ENCODE measurements at places on chromosomes 6 and 20.
A peak's percentile ranks its signal among the peaks of the same experiment; 100 is the strongest.

DNA sequence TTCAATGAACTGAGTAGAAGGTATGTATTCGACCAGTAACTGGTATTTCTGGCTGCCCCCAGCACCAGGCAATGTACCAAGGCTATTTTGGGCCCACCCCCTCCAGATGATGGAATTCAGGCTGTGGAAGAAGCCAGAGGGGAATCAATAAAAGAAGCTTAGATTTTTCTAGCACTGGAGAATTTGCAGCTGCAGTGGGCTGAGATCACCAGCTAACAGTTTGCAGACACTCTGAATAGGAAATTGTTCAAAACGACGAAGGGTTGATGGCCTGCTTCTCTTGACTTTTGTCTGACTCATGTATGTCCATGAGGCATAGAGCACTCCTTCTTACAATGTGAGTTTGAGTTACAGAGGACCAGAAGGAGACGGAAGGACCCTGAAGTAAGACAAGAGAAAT is 32.4 kb upstream of the FBXO9 start:
- peak; percentile 63 for DNase-seq

DNA sequence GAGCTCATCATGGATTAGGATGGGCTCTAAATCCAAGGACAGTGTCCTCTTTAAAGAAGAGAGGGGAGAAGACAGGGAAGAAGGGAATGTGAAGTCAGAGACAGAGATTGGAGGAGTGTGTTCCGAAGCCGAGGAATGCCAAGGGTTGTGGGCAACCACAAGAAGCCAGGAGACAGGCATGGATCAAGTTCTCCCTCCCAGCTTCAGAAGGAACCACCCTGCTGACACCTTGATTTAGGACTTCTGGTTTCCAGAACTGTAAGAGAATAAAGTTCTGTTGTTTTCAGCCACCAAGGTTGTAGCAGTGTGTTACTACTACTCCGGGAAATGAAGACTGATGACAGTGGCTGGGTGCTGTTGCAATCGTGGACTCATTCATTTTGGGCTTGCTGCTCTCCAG is 120.1 kb downstream of the RPS12 start:
- no peak for DNase-seq

DNA sequence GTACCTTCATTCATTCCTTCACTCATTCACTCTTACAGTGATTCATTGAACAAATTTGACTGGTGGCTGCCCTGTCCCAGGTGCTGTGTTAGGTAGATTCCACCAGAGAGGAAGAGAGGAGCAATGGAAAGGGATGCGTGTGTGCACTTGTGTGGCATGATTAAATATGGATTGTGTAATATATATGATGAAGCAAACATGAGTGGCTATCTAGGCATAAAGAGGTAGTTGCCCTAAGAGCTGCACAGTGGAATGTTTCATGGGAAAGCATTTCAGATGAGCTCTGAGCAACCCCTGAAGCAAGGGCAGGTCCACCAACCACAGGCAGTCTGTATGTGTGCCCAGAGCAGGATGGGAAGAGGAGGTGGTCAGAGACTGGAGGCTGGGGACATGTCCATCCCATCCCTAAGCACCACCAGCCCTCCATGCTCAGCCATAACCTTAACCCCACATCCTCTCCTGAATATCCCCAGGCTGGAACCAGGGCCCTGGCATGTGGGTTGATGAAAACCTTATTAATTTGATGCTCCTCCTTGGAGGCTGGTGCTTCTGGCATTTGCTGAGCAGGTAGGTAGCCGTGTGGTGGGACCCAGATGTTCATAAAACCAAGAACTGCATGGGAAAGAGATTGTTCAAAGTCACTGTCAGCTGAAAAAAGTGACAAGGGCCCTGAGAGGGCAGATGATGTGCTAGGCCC is 226.2 kb downstream of the SYNDIG1 start:
- no peak for DNase-seq

- no peak for DNase-seq
Observed at GRCh38 chr20:32203356-32204204, 4.0 kb downstream of the PLAGL2 start.

GRCh38 chr20:57698116-57698866 is 11.5 kb downstream of the PMEPA1 start:
- DNase-seq, result no peak

DNA sequence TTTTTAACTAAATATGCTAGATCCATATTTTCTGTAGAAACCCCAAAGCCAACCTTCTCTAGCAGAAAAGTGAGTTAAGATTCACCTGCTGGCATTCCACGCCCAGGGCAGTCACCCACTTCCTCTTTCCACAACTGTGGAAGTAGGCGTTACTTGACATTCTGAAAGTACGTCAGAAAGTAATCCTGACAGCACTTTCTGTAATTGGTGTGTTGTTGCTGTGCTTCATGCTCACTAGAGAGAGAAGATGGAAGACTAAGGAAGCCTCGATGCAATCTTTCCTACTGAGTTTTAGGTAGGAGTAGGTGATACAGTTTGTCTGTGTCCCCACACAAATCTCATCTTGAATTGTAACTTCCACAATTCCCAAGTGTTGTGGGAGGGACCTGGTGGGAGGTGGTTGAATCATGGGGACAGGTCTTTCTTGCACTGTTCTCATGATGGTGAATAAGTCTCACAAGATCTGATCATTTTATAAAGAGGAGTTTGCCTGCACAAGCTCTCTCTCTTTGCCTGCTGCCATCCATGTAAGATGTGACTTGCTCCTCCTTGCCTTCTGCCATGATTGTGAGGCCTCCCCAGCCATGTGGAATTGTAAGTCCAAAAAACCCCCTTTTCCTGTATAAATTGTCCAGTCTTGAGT is 101.1 kb downstream of the MAP3K7 start:
- DNase-seq, result no peak

GRCh38 chr20:64102647-64103354 is 4.6 kb downstream of the NPBWR2 start:
- DNase-seq, result no peak

DNA sequence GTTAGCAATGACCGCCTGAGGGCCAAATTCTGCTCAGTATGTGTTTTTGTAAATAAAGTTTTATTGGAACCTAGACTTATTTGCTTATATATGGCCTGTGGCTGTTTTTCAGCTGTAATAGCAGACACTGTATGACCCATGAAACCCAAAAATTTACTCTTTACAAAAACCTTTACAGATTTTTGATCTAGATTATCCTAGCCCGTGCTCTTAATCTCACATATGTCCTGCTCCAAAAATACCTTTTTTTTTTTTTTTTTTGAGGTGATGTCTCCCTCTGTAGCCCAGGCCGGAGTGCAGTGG is 148.0 kb upstream of the ZNF217 start:
- DNase-seq, result no peak

DNA sequence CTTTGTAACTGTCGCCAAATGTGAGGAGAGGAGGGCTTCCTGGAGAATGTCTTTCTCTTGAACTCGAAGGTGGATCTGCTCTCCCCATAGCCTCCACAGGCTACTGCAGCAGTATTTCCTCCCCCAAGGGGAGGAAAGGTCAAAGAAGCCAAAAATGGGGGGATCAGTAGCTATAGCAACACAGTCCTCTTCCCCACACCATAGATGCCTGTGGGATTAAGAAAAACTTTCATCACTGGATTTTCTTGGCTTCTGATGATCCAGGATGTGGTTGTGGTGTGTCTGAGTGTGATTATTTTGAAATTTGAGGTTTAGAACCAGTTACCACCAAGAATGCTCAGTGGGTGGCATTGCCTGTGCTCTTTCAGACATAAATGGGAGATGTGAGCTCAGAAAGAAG is 140.1 kb upstream of the SPACA1 start:
- no peak for DNase-seq

DNA sequence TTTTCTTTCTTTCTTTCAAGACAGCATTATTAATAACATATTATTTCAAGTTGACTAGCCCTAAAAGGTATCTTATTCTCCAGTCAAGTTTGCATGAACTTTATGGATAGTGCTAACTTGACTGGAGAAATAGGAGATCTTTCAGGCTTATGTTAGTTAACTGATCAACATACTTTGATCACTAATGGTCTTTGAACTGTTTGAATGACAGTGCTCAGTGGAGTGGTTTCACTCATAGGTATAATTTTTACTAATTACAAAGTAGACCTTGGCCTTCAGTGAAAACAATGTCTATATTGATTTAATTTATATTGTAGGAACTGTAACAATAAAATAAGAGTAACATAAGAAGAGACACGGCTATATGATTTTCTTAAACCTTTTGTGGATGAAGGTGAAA is 8.0 kb upstream of the LRRC1 start:
- DNase-seq, result no peak

- no peak for DNase-seq
Observed at GRCh38 chr20:12963416-12963815, 45.4 kb upstream of the SPTLC3 start.

Measured in nucleus accumbens (tissue), 56 donors.